ENCODE measurements at places on chromosomes 12 and 14.

DNA sequence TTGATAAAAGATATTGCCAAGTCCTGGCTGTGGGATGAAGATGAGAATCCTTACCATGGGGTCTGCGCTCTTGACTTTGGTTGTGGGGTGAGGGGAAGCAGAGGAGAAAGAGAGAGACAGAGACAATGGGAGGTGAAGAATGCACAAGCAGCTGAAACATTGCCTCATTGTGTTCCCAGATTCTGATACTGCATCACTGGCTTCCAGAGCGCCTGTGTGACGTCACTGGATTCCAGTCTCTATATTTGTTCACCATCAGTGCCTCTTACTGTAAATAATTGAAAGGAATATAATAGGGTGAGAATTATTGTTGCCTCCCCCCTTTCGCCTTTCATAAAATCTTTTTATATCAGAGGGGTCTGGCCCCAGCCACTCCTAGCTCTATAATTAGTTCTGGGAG lies 188.9 kb upstream of the NTF3 start:
- DNase-seq = no peak

- DNase-seq = no peak
Measured at GRCh38 chr14:64074961-64075612, 219.1 kb downstream of the ESR2 start.

DNA sequence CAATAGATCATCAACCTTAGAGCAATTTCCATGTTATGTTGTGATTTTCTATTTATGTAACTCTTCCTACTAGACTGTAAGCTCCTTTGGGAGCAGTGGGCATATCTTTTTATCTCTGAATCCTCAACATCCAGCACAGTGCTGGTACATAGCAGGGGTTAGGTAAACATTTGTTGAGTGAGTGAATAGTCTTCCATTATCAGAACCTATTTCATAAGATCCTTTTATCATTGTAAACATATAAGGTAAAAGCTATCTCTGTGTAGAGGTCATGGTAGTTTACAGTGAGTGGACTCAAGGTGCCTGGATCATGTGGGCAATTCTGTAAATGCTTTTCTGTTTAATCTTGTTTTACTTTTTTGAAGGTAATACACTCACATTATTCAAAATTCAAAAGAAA lies 15.1 kb downstream of the FKBP11 start:
- no peak for DNase-seq

DNA sequence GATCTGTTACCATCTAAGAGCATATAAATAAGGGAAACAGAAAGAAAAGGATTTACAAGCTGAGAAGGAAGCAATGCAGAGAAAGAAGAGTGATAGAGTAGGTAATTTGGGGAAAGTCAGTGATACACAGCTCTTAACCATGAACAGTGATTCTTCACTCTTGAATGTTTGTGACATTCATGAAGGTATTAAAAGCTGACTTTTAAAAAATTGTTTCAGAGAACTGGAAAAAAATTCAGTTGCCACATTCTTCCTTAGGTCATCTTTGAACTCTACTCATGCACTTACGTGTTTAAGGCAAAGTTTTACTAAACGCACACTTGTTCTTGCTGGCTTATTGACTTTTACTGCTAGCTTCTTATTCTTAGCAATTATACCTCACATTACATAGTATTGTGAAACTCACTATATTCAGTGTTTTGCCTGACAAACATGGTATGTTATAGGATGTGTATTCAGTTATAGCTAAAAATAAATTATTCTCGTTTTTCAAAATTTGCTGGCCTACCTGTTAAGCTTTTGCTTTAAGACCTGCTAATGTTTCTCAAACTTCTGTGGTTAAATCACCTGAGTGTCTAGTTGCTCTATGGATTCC lies 10.9 kb downstream of the HIF1A start:
- no peak for DNase-seq

GRCh38 chr12:70605976-70606375 lies 31.3 kb downstream of the PTPRB start:
- no peak for DNase-seq

- DNase-seq = no peak
Measured at GRCh38 chr14:23187925-23188324, 4.5 kb upstream of the SLC7A8 start.

GRCh38 chr14:52044791-52045522 lies 23.9 kb downstream of the NID2 start:
- no peak for DNase-seq

GRCh38 chr14:75886636-75887348 lies 95.0 kb downstream of the TGFB3 start:
- no peak for DNase-seq

DNA sequence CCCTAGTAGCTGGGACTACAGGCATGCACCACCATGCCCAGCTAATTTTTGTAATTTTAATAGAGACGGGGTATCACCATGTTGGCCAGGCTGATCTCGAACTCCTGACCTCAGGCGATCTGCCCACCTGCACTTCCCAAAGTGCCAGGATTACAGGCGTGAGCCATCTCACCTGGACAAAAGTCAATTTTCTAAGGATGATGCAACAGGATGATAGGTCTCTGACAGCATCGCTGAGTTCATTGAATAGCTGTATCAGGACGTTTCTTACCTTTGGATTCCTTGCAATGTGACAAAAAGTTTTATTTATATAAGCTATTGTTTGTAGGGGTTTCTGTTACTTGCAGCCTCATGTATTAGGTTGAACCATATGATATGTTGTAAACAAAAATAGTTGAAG lies 55.5 kb upstream of the PCED1B start:
- no peak for DNase-seq

GRCh38 chr12:12684375-12685106 lies 11.4 kb downstream of the GPR19 start:
- no peak for DNase-seq

GRCh38 chr12:47251919-47252318 lies 172.2 kb upstream of the AMIGO2 start:
- DNase-seq = no peak

- peak; percentile 62 for DNase-seq
Measured at GRCh38 chr12:118035190-118036041, 18.9 kb downstream of the RFC5 start.

GRCh38 chr12:118391424-118391823 lies 15.1 kb downstream of the SUDS3 start:
- DNase-seq = no peak

DNA sequence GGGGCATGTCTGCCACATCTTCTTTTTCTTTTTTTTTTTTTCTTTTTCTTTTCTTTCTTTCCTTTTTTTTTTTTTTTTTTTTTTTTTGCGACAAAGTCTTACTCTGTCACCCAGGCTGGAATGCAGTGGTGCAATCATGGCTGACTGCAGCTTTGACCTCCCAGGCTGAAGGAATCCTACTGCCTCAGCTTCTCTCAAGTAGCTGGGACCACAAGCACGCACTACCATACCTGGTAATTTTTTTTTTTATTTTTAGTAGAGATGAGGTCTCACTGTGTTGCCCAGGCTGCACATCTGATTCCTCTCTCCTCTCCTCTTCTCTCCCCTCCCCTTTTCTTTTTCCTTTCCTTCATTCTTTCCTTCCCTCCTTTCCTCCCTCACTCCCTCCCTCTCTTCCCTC lies 18.5 kb downstream of the SLC15A5 start:
- DNase-seq = no peak

DNA sequence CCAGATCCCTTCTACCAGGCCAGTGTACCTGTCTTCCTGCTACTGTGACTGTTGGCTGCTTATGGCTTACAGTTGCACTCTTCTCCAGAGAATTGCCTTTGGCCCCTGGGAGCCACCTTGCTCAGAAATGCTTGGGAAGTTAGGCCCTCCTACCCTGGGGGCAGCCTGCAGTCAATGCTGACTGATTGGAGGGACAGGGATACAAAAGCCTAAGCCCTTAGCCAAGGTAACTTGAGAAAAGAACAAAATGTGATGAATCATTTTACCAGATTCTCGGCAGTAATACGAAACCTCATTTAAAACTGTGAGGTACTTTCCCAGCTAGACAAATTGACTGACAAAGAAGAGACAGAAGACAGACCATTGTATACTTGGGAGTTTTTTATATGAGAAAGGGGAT lies 47.3 kb downstream of the PTCSC3 start:
- DNase-seq = no peak

DNA sequence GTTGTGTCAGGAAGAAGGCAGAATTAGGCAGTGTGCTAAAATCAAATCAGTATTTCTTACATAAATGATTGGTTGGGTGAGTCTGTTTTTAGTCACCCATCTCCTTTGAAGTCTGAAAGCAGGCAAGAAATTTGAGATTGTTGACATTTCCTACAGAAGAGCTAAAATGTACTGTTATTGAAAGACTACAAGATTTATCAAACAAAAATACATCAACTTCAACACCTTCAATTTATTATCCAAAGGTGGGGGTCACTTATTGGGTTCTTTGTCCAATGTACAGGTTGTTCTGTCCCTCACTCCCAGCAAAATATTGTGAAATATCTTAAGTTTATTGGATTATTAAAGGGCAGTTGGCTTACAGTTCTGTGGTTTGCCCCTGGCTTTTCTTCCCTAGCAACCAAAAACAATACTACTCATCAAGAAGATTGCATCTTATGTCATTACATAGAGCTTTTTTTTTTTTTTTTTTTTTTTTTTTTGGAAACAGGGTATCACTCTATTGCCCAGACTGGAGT lies 20.6 kb upstream of the PKP2 start:
- no peak for DNase-seq

DNA sequence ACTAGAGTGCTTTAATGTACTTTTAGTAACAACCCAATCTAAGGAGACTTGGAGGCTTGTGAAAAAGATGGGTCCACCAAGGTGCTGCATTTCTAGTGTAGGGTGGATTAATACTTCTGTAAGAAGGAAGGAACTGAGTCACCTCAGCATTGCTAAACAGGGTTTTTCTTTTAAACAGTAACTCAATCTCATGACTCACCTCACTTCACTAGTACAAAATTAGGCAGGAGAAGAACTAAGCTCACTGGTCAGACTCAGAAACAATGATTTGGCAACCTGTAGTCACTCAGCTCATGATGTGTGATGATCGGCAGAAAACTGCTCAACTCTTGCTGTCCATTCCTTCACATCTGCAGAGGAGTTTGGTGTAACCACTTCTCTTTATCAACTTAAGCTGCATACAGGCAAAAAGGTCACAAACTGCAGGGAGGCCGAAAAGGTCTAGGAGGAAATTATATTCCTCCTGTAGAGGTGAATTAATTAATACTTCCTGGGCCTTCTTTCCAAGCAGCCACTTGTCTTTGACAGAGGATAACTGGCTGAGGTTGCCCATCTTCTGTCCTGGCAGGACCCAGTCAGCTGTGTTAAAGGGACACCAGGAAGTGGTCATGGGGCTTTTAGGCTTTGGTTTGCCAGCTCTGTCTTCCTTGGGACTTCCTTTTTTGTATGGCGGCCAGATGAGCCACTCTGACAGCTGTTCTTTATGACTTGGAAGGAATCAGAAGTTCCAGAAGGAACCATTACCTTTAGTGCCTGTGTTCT lies 466.9 kb downstream of the FUT8 start:
- DNase-seq = no peak

DNA sequence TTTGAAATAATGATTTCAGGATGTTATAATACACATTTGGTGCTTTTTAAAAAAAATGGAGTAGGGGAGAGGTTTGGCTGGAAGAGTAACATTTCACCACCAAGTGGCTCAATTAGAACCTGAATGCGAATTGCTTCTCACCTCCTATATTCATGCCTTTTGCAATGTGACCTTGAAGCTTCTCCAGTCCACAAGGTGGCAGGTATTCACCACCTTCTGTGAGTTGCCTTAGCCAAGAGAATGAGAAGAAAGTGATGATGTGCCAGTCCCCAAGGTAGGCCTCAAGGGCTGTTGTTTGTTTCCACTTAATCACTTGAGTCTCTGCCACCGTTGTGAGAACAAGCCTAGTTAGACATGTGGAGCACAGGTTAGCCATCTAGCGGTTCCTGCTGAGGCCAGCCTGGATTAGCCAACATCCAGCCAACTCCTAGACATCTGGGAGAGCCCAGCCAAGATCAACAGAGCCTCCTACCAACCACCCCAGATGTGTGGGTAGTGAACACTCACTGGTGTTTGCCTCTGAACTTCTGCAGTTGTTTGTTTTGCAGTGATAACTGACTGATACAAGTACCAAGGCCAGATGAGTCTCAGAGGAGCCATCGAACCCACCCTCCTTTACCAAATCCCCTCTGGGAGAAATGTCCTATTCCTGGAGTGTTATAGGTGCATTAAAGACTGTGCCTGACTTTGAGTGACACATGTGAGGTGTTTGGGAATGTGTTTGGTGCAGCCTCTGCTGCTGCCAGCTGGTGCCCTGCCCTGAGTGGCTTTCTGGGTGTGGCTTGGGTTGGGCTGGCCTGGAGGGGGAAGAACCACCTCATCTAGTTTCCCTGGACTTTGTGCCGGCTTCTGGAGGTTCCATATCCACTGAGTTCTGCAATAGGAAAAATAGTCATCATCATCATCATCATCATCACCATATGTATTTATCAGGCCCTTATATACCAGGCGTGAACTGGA lies 132.5 kb upstream of the RFLNA start:
- no peak for DNase-seq

GRCh38 chr12:52708010-52708409 lies 4.7 kb upstream of the KRT77 start:
- no peak for DNase-seq

- no peak for DNase-seq
Measured at GRCh38 chr14:22163051-22163450, 426.0 kb downstream of the DAD1 start.

GRCh38 chr14:68563251-68564131 lies 229.4 kb downstream of the ZFP36L1 start:
- no peak for DNase-seq

DNA sequence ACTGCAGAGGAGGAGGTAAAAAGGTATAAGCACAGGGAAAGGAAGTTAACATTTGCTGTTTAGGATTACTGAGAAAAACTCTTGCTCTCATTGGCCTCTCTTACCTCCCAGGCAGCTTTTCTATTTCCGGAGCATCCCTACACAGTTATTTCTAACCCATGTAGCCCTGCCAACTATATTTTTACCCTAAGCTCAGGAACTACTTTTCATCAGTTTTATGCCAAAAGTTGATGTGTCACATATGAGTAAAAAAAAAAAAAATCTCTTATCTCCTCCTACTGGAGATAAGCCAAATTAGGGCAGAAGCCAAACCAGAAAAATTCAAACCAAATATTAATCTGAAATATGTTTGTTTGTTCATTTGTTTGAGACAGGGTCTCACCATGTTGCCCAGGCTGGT lies 34.4 kb upstream of the PSMA6 start:
- DNase-seq = no peak

GRCh38 chr12:58995666-58996363 lies 75.5 kb upstream of the LRIG3 start:
- no peak for DNase-seq

Measured in stimulated activated CD8-positive, alpha-beta memory T cell treated with anti-CD3 and anti-CD28 coated beads, Interleukin-4, amount 100 ng/mL, for 48 hours (primary cell).